AG04449 (cell line): ENCODE measurements at places on chromosomes 11 and 22.

DNA sequence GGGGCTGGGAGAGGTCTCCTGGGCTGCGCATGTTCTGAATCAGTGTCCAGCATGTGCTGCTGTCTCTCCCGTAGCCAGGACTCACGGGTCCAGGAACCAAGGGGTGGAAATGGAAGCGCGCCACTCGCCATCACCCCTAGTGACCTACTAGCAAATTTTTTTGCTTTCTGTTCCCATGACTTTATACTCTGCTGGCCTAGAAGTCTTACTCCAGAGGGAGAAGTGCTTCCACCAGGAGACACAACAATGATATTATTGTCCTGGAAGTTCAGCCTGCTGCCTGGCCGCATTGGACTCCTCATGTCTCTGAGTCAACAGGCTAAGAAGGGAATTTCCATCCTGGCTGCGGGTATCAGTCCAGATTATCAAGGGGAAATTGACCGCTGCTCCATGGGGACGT, 729.7 kb downstream of the BRD1 start:
- DNase-seq, result no peak

GRCh38 chr22:48824712-48825651, 1002.7 kb downstream of the BRD1 start:
- no peak for DNase-seq

- no peak for DNase-seq
Observed at GRCh38 chr11:34433899-34434298, 4.8 kb upstream of the CAT start.

GRCh38 chr11:113638376-113638775, 67.7 kb downstream of the TMPRSS5 start:
- no peak for DNase-seq
